ENCODE measurements at places on chromosomes 4 and X.

GRCh38 chrX:39966176-39966575 is 131.6 kb downstream of the BCOR start:
- no peak for DNase-seq

GRCh38 chr4:16418814-16419213 is 192.5 kb upstream of the TAPT1 start:
- DNase-seq, result no peak

GRCh38 chr4:172898715-172899114 is 269.9 kb upstream of the GALNT7 start:
- no peak for DNase-seq

- DNase-seq, result no peak
Measured at GRCh38 chr4:75003979-75004378, 71.1 kb downstream of the PARM1 start.

DNA sequence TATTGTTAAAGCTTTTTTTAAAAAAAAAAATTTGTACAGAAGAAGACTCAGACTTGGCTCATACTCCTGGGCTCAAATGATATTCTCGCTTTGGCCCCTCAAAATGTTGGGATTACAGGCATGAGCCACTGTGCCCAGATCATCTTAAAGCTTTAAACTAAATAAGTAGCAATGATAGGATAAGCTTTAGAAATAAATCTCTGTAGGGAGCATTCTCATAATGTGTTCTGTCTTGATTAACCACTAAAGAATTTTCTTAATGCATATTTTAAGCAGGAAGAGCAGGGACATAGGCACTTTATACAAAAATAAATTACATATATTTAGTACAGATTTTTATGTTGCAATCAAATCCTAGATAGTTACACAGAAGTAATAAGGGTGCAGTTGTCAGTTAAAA is 667.2 kb downstream of the GRID2 start:
- no peak for DNase-seq

GRCh38 chr4:165207431-165208220 is at the start of gene KLHL2:
Gene KLHL2, plus strand, starts transcription at chr4:165207561. Its CDS starts 316 bp downstream, at chr4:165207877.
- DNase-seq, result peak; percentile 72

- DNase-seq, result no peak
Measured at GRCh38 chr4:87541521-87541920, 12.3 kb upstream of the SPARCL1 start.

- DNase-seq, result no peak
Measured at GRCh38 chr4:92198711-92199110, 105.1 kb upstream of the GRID2 start.

- DNase-seq, result no peak
Measured at GRCh38 chr4:153501578-153501977, 35.4 kb downstream of the TMEM131L start.

DNA sequence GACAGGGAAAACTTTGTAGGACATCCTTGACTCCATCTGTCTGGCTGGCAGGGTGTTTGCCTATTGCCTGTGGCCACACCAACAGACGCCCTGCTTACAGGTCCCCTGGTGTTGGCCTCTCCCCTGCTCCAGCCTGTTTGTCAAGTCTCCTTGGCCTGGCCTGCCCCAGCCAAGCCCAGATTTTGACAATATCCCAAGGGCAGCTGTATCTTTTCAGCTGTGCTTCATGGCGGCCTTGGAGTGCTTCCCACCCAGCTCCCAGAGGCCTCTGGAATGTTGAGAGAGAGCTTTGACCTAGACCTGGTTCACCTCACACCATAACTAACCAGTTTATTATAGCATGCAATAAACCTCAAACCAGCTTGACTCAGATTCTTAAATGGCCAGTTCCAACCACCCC is 204.0 kb upstream of the NHS start:
- DNase-seq, result no peak

GRCh38 chr4:3430524-3430923 is 11.2 kb upstream of the HGFAC start:
- no peak for DNase-seq

DNA sequence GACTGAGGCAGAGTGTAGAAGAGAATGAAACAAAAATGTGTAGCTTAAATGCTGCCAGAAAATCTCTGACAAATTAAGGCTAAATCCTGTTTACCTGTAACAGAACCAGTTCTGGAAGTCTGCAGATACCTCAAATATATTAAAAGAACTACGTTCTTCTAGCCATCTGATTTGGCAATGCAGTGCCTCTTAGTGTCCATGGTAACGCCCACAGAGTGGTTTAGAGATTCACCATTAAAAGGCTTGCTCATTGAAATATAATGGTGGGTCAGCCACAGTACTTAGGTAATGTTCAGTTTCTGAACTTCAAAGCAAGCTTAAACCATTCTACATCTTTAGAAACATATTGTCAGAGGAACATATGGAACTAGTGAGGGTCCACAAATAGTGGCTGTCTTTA is 23.2 kb upstream of the LUZP4 start:
- DNase-seq, result no peak

DNA sequence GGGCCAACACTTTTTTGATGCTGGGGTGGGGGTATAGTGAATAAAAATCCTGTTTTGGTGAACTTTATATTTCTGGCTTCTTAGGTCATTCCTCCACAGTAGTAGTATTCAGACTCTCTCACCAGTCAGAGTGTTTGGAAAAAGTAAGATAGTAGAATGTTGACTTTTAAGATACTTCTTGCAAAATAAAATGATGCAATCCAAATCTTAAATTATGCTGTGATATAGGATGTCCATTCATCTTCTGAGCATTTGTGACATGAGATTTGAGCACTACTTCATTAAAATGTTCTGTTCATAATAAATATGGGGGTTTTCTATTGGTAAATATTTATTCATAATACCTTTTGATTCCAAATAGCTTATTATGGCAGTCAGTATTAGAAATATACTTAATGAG is 70.1 kb downstream of the BMP2K start:
- DNase-seq, result no peak

GRCh38 chr4:10629394-10629793 is 55.2 kb downstream of the CLNK start:
- DNase-seq, result no peak

DNA sequence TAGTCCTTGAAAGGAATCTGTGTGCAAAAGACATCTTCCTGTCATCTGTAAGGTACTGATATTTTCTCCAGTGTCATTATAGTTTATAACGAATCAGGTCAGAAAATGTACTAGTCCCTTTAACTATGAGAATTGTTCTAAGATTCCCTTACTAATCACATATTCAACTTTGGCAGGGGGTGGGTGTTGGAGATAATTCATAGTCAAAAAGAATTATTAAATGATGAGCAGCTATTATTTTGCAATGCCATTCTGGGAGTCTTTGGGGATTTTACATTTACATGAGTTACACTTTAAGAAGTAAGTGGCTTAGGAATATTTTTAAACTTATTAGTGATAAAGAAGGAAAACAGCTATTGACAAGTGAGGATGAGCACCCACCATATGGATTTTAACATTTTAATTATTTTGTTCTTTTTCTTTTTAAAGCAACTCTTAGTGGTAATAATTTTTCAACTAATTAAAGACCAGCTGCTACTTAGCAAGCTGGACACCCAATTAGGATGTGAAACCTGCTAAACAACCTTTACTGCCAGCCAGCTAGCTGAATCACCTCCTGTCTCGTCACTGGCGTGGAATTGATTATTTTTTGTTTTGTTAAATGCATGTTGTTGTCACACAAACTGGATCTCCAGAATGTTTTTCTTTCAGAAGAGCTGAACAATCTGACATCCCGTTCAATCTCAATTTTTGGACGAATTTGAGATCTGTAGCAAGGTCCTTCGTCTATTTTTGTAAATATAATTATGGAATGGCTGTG is 219.2 kb downstream of the ARAP2 start:
- DNase-seq, result no peak

DNA sequence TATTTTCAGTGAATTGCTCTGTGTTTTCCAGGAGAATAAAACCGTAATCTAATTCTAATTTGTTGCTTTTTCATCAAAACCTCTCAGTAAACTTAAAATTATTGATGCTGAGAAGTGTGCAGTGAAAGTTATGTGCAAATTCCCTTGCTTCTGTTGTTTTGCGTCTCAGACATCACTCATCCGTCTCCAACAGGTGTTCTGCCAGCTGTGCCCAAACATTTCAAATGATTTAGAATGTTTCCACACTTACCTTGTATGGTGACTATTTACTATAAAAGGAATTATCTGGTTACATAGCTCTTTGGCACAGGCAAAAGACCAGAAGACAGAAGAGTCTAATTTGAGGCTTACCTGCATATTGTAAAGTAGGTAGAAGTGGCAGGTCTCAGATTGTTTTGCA is 184.0 kb downstream of the BMPR1B start:
- no peak for DNase-seq

DNA sequence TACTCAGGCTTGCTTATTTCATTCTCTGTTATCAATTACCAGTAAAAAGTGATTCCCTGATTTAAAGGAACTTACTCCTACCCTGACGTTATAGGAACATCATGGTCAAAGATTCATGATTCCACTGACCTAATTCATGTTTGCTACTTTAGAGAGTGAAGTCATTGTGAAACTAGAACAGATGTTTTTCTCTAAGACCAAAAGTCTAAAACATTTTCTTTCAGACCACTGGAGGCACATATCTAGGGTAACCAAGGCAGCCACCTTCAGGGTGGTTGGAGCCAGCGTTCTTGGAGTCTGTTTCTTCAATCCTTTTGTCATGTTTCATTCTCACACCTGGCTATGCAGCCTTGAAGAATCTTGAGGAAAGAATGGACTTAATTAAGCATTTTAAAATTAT is 77.8 kb downstream of the GALNTL6 start:
- DNase-seq, result no peak

GRCh38 chr4:142356801-142357200 is 489.3 kb downstream of the INPP4B start:
- DNase-seq, result no peak

GRCh38 chrX:1181170-1181569 is 31.3 kb downstream of the CRLF2 start:
- DNase-seq, result no peak

- DNase-seq, result no peak
Measured at GRCh38 chr4:114674080-114674479, 75.5 kb downstream of the UGT8 start.

DNA sequence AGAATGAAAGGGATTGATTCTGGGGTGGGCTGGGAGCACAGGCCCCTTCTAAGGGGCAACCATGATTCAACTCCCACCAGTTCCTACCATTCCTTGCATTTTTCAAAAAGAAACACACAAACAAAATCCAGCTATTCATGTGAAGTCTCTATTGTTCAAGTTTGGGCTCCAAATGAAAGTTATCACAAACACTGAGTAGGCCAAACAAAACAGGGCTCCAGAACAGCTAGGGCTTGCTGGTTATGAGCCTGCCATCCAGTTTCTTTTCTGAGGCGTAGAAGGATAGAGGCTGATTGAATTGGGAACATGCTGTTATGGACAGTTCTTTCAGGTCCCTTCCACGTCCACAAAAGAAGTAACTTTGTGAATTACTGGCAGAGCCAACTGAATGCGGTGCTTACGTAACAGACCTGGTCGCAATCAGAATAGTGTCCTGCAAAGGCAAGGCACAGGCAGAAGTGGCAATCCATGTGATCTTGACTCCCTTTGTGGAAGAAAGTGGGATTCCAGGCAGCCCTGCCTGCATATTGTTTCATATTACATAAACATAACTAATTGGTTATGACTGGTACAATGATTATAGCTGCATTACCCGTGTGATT is 244.5 kb downstream of the SCFD2 start:
- no peak for DNase-seq

DNA sequence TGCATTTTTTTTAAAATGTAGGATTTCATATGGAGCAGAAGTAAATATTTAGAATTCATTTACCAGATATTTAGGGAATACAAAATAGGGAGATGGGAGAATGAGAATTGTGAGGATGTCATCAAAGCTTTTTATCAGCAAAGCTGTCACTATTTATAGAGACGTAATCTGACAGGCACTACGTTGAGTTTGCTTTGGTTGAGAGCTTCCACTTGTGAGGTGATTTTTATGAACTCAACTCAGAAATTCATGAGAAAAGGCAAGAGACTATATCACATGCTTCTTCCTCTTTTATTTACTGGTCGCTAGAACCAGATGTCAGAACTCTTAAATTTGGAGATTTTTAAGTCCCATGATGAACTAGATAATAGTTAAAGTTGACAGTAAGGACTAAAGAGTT is 211.2 kb downstream of the GBA3 start:
- no peak for DNase-seq

GRCh38 chr4:11475871-11476270 is 47.2 kb upstream of the HS3ST1 start:
- no peak for DNase-seq

DNA sequence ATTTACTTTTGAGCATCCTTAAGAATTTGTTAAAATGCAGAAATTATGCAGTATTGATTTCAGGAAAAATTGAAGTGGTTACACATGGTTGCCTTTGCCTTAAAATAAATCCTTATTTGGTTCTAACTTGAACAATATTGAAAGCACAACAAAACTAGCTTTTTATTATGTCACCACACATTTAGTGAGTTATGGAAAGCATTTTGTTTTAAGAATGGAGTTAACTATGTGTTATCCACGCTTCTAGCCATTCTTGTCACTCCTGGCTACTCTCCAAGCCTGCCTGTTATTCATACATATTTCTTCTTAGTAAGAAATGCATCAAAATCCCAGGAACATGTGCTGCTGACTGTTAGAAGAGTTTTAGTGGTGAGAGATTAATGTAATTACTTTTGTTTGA is 73.9 kb downstream of the FAT4 start:
- peak; percentile 15 for DNase-seq

DNA sequence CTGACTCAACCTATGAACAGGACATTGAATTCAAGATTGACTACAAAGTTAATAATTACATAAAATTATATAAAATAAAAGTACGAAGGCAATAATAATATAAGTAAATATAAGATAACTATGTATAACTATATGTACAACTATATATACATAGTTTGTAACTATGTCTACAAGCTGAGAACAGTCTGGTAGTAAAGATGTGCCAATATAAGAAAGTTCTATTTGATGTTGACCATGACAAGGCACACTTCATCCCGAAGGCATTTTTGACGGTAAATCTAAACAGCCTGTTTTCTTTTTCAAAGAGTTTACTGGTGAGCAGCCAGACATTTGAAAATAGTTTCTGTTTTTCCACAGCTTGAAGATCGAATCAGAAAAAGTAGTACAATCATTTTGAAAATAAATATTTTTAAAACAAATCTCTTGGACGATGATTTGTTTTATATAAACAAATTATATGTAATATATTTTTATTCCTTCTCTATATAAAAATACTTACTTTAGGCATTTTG is 112.9 kb downstream of the CEP44 start:
- DNase-seq, result no peak

DNA sequence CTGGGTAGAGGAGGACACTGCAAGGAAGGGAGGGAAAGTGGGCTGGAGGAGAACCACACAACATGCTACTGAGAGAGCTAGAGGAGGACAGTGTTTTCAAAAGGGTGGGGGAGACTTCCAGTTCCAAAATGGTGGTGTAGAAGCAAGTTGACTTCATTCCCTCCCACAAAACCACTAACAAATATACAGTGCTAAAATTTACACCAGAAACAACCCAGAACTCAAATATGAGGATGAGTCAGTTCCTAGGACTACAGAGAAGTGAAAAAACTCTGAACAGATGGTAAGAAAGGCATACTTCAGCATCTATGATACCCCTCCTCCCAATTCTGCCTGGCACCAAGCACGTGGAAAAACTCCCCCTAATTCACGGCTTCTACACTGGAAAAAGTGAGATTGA is 9.8 kb downstream of the AADAT start:
- no peak for DNase-seq

All from ACHN (cell line).